GM12878 (cell line): ENCODE measurements at places on chromosomes 12 and 14.
A peak's percentile ranks its signal among the peaks of the same experiment; 100 is the strongest.

GRCh38 chr14:81565441-81566290 lies 32.0 kb upstream of the SEL1L start:
- H3K4me1 ChIP-seq = no peaks in the 10 kb centered on the region
- H3K4me3 ChIP-seq = no peak overlapping the region
- H3K27me3 ChIP-seq = peaks cover 2% of the 10 kb centered on the region

- H3K27me3 ChIP-seq = no peaks in the 10 kb centered on the region
- no peak overlapping the region for H3K27ac ChIP-seq
- H3K4me1 ChIP-seq = peaks cover 41% of the 10 kb centered on the region
- H3K36me3 ChIP-seq = no peaks in the 10 kb centered on the region; the same call in 1 of the 2 replicates
- no peak overlapping the region for H3K4me3 ChIP-seq
Observed at GRCh38 chr12:104499668-104500332, 43.1 kb downstream of the CHST11 start.

- no peak overlapping the region for H3K27ac ChIP-seq
- H3K4me3 ChIP-seq = no peak overlapping the region
- no peaks in the 10 kb centered on the region; the same call in 1 of the 2 replicates for H3K27me3 ChIP-seq
- no peaks in the 10 kb centered on the region for H3K4me1 ChIP-seq
- H3K36me3 ChIP-seq = no peaks in the 10 kb centered on the region
- no peak for DNase-seq
Observed at GRCh38 chr12:80143537-80143936, 44.2 kb downstream of the OTOGL start.

DNA sequence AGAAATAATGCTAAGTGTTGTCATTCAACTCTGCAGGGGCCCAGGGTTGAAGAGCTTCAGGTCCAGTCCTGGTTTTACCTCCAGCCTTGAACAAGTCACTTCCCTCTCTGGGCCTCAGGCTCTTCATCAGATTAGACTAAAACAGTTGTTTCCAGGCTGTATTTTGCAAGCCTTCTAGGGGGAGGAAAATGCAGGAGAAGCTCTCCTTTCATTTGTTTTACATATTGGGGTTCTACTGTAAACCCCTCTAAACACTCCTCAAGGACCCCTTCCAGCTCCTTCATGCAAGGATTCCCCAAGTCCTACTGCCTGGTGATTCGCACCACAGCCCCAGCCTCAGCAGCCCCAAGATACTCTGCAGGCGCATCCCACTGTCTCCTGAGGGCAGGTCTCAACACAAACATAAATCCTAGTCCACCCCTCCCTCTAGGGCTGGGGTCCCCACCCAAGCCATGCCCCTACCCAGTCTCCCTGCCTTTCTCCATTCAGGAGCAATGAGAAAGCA lies 2.7 kb downstream of the SDR9C7 start:
- no peak overlapping the region for H3K4me3 ChIP-seq
- H3K36me3 ChIP-seq = no peaks in the 10 kb centered on the region
- no peak overlapping the region for H3K27ac ChIP-seq
- no peaks in the 10 kb centered on the region for H3K27me3 ChIP-seq
- no peaks in the 10 kb centered on the region for H3K4me1 ChIP-seq

GRCh38 chr12:75481774-75482173 lies 1.2 kb downstream of the GLIPR1 start:
- H3K27ac ChIP-seq = peak overlapping the region; percentile 88
- H3K36me3 ChIP-seq = no peaks in the 10 kb centered on the region
- no peaks in the 10 kb centered on the region for H3K27me3 ChIP-seq
- H3K4me1 ChIP-seq = peaks cover 28% of the 10 kb centered on the region

GRCh38 chr14:74324931-74325361 lies 22.2 kb upstream of the ABCD4 start:
- H3K36me3 ChIP-seq = no peaks in the 10 kb centered on the region
- H3K4me3 ChIP-seq = no peak overlapping the region
- H3K27ac ChIP-seq = no peak overlapping the region
- H3K4me1 ChIP-seq = no peaks in the 10 kb centered on the region
- no peaks in the 10 kb centered on the region; the same call in 1 of the 2 replicates for H3K27me3 ChIP-seq

DNA sequence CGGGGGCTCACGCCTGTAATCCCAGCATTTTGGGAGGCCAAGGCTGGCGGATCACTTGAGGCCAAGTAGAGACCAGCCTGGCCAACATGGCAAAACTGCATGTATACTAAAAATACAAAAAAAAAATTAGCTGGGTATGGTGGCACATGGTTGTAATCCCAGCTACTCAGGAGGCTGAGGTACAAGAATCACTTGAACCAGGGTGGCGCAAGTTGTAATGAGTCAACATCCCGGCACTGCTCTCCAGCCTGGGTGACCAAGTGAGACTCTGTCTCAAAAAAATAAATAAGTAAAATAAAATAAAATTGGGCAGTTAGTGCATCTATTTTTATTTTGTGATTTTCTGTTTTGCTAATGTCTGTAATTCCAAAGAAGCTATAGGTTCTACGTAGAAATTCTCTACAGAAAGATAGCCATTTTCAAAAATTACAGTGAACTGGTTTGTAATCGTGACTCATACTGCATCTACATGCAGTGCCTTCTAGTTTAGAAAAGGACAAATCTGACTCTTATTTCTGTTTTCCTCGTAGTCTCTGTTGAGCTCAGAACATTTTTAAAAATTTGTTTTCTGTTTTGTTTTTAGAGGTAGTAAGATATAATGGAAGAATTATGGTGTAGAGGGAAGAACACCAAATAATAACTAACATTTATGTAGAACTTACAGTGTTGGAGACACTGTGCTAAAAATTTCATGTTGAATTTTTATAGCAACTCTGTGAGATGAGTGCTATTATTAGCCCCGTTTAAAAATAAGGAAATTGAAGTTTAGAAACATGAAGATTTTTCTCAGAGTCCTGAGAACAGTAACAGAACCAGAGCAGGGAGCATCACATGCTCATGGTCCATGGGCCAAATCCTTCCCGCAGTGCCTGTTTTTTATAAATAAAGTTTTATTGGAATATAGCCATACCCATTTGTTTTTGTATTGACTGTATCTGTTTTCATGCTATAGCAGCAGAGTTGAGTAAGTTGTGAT lies 201.2 kb downstream of the SYNE2 start:
- H3K27ac ChIP-seq = no peak overlapping the region
- H3K4me1 ChIP-seq = no peaks in the 10 kb centered on the region
- H3K27me3 ChIP-seq = no peaks in the 10 kb centered on the region
- no peak overlapping the region for H3K4me3 ChIP-seq

- no peak for DNase-seq
- no peak overlapping the region for H3K4me3 ChIP-seq
Observed at GRCh38 chr14:102551995-102552705, 40.3 kb upstream of the RCOR1 start.

DNA sequence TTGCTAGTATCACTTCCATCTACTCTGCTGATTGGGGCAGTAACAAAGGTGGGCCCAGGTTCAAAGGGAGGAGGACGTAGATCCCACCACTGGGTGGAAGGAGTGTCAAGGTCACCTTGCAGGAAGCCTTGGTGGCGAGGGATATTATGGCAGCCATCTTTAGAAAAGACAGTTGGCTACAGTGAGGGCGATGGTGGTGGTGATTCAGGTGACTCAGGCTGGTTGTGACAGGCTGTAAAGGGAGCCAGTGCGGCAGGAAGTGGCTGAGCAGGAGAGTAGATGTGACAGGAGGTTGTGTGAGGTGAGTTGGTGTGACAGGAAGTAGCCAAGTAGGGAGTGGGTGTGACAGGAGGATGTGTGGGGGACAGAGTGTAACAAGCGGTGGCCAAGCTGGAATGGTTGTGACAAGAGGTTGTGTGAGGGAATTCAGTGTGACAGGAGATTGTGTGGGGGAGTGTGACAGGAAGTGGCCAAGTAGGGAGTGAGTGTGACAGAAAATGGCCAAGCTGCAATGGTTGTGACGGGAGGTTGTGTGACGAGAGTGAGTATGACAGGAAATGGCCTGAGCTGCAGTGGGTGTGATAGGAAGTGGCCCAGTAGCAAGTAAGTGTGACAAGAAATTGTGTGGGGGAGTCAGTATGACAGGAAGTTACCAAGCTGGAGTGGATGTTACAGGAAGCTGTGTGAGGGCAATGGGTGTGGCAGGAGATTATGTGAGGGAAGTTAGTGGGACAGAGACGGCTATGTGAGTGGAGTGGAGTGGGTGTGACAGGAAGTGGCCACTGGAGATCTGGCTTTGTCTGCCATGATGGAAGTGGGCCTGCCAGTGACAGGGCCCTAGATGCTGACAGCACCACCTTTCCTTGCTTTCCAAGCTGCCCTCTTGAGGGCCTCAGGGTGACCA lies 136.5 kb upstream of the MYL2 start:
- peaks cover 11% of the 10 kb centered on the region for H3K4me1 ChIP-seq
- H3K27me3 ChIP-seq = no peaks in the 10 kb centered on the region; the same call in 1 of the 2 replicates
- no peak overlapping the region for H3K4me3 ChIP-seq
- no peaks in the 10 kb centered on the region for H3K36me3 ChIP-seq
- peak; percentile 34 for DNase-seq
- peak overlapping the region; percentile 46 for H3K27ac ChIP-seq

GRCh38 chr12:69580074-69580473 lies 5.2 kb upstream of the CCT2 start:
- no peak overlapping the region for H3K27ac ChIP-seq
- H3K27me3 ChIP-seq = no peaks in the 10 kb centered on the region
- H3K4me3 ChIP-seq = no peak overlapping the region
- no peaks in the 10 kb centered on the region for H3K4me1 ChIP-seq

GRCh38 chr14:27845241-27845850 lies 921.2 kb upstream of the FOXG1 start:
- H3K27ac ChIP-seq = no peak overlapping the region
- H3K4me3 ChIP-seq = no peak overlapping the region
- H3K27me3 ChIP-seq = no peaks in the 10 kb centered on the region
- no peak for DNase-seq

DNA sequence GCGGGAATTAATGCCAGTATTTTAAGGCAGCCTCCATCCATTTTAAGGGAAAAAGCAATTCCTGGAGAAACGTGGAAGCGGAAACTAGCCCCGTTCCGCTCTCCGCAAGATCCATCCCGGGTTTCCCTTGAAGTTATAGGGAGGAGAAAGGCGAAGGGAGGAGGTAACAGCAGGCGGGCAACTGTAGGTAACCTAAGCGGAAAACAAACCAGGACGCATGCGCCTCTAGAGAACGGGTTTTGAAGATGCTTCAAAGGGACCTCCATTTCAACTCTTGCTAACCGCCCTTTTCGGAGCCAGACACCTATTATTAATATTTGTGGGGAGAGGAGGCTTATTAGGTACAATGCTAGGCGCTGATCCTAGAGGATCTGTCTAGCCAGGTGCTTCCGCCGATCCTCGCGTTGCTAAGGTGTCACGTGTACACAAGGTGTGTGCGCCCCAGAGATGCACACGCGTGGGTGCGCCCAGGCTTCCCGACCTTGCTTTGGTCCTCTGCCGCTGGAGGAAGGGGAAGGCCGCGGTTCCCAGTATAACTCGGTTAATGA lies 6.2 kb downstream of the TBX5 start:
- H3K27me3 ChIP-seq = peaks cover 36% of the 10 kb centered on the region
- DNase-seq = no peak
- H3K27ac ChIP-seq = no peak overlapping the region
- no peaks in the 10 kb centered on the region for H3K4me1 ChIP-seq
- no peak overlapping the region for H3K4me3 ChIP-seq
- no peaks in the 10 kb centered on the region for H3K36me3 ChIP-seq

GRCh38 chr14:83007641-83008225 lies 1474.1 kb upstream of the SEL1L start:
- no peaks in the 10 kb centered on the region for H3K4me1 ChIP-seq
- no peaks in the 10 kb centered on the region for H3K27me3 ChIP-seq
- H3K36me3 ChIP-seq = no peaks in the 10 kb centered on the region
- no peak overlapping the region for H3K27ac ChIP-seq
- no peak overlapping the region for H3K4me3 ChIP-seq

DNA sequence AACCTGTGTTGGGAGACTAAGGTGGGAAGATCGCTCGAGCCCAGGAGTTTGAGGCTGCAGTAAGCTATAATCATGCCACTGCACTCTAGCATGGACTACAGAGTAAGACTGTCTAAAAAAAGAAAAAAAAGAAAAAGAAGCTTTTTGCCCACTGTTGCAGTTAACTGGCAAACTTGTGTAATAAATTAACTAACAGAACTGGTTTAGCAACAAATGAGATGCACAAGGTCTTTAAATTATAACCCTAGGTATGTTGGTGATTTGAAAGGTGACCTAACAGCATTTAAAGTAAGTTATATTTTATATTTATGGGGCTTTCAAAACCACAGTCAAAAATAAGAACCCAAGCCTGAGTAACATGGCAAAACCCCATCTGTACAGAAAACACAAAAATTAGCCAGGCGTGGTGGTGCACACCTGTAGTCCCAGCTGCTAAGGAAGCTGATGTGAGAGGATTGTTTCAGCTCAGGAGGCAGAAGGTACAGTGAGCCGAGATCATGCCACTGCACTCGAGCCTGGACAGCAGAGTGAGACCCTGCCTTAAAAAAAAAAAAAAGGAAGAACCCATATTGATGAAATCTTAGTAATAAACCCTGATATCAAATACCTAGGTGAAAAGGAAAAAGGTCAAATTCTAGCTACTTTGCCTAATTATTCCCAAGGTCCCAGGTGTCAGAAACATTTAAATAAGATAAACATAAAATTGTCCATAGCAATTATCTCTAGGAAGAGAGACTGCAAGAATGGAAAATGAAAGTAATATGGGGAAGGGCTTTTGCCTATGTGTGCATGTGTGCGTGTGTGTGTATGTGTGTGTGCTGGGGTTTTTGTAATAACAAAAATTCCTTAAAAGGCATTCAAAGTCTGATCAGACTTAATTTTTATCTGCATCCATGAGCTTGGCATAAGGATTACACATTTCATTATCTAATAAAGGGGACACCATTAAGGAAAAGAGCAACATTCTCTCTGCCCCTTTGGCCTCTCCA lies 15.4 kb downstream of the SYNE2 start:
- H3K4me1 ChIP-seq = peaks cover 57% of the 10 kb centered on the region
- H3K27me3 ChIP-seq = no peaks in the 10 kb centered on the region
- peak overlapping the region; percentile 34; the same call in 1 of the 2 replicates for H3K4me3 ChIP-seq
- DNase-seq = peak; percentile 56
- H3K27ac ChIP-seq = peak overlapping the region; percentile 69
- no peaks in the 10 kb centered on the region for H3K36me3 ChIP-seq

DNA sequence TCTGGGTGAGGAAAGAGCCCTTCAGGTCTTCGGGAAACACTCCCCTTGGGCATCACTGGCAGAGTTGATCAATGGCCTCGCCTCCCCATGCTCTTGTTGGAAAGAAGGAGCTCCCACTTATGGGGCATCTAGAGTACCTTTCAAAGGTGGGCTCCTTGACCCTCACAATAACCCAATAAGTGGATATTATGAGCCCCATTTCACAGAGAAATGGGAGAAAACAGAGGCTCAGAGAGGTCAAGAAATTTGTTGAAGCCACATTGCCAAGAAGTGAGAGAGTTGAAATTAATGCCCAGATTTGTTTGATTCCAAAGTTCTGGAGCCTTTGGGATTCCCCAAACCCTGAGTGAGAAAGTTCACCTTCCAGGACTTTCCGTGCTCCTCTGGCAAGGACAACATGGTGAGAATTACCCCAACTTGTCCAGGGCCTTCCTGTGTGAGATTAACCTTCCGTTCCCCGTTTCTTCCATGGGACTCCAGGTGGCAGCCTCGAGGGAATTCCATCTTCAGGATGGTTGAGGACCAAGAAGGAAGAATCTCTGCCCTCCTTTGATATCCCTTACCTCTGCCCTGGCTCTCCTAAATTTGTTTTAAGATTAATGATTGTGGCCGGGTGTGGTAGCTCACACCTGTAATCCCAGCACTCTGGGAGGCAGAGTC lies 7.5 kb upstream of the CHD4 start:
- peaks cover 28% of the 10 kb centered on the region for H3K4me1 ChIP-seq
- no peaks in the 10 kb centered on the region for H3K27me3 ChIP-seq
- H3K27ac ChIP-seq = no peak overlapping the region
- no peak for DNase-seq
- H3K4me3 ChIP-seq = no peak overlapping the region
- no peaks in the 10 kb centered on the region for H3K36me3 ChIP-seq

- DNase-seq = no peak
- H3K36me3 ChIP-seq = no peaks in the 10 kb centered on the region
- H3K27ac ChIP-seq = no peak overlapping the region
- H3K4me3 ChIP-seq = no peak overlapping the region
Observed at GRCh38 chr12:49975318-49975761, 2.6 kb downstream of the AQP6 start.
